ENCODE measurements at places on chromosomes 5 and 9. TPM values are rescaled to one million over a fixed set of nuclear protein-coding genes. Genes with fewer than 3 reads are reported as not detected.

- no peak for DNase-seq
These were observed 41.6 kb downstream of the CYSTM1 start for GRCh38 chr5:140216478-140217074.

- no peak for DNase-seq
These were observed 38.9 kb downstream of the ZNF608 start for GRCh38 chr5:124707520-124707919.

DNA sequence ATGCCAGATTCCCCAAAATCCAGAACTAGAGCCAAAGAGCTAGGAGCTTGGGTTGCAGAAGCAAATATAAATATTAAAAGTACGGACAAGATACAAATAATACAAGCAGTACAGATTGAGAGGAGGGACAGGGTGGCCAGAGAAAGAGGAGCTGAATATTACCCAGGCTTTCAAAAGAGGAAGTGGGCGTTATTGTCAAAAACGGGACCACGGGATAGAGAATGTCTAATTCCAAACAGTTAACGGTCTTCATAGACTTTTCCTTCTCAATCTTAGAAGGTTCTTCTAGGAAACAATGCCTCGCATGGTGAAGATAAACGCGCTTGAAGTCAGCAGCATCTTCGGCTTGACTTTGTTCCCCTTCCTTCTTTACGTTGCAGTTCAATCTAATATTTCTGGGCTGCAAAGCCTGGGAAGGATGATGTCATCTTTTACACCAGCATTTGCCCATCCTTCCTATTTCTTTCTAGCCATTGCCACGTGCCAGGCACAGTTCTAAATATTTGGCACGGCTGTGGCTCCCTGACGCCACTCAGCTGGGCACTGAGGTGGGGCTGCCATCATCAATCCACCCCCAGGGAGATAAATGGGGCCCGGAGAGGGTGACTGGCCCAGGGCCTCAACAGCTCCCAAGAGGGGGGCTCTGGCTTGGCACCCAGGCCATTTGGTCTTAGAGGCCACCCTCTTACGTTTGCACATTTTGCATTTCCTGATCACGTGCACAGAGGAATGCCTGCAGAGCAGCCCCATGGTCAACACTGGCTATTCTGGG, 16.3 kb upstream of the OLFM1 start:
- DNase-seq: no peak

- DNase-seq: no peak
These were observed 254.2 kb upstream of the SLC24A2 start for GRCh38 chr9:20043035-20043434.

- no peak for DNase-seq
These were observed 663.8 kb upstream of the KLF4 start for GRCh38 chr9:108153416-108153815.

DNA sequence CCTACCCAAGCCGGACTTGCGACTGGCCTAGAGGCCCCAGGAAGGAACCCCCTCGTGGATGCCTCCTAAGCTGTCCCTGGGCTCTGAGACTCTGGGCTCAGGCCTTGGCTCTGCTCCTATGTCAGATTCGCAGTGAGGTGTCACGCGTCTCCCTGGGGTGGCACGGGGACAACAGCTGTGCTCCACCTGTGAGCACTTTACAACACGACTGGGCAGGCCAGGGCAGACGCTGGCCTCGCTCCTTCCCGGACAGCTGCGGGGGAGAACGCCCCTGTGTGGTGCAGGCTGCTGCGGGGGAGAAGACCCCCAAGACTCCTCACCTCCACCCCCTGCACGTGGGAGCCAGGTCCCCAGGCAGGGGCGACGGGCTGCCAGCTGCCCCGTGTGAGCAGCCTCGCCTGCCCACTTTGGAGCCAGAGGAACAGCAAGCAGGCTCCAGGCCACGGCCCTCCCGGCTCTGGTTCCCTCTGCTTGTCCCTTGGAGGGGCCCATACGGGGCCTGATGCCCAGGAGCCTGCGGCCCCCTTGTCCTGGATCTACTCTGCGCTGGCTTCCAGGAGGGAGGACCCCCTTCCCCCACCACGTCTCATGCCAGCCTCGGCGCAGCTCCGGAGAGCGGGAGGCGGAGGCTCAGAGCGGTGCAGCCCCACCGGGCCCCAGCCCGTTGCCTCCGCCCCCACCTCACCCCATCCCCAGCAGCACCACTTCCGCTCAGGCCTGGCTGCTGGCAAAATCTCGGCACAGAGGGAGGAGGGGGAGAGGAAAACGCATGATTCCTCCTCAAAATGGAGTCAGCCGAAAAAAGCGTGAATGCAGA, 36.0 kb downstream of the SARDH start:
- DNase-seq: no peak

- DNase-seq: peak; percentile 71
These were observed 1.0 kb upstream of the MEF2C start for GRCh38 chr5:88883836-88884607.

DNA sequence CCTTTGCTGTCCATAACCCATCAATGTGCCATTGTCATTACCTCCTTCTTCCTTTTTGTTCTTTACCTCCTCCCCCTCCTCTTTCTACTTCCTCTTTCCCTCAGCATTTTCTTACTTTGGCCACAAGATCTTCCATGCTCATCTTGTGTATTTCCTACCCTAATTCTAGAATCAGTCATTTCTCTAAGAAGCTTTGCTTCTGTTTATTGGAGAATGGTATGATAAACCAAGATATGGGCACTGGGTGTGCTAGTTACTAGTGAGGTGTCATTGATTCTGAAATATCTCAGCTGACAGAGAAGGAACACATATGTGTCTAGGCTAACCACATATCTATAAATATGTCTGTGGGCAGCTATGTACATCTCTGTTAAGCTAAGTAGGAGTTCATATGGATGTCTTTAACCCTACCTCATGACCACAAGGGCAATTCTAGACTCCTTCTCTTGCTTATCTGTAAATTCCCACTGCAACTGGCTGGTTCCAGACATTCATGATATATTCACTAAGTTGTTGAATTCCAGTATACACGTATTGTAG, 2051.3 kb upstream of the CDH9 start:
- DNase-seq: no peak

DNA sequence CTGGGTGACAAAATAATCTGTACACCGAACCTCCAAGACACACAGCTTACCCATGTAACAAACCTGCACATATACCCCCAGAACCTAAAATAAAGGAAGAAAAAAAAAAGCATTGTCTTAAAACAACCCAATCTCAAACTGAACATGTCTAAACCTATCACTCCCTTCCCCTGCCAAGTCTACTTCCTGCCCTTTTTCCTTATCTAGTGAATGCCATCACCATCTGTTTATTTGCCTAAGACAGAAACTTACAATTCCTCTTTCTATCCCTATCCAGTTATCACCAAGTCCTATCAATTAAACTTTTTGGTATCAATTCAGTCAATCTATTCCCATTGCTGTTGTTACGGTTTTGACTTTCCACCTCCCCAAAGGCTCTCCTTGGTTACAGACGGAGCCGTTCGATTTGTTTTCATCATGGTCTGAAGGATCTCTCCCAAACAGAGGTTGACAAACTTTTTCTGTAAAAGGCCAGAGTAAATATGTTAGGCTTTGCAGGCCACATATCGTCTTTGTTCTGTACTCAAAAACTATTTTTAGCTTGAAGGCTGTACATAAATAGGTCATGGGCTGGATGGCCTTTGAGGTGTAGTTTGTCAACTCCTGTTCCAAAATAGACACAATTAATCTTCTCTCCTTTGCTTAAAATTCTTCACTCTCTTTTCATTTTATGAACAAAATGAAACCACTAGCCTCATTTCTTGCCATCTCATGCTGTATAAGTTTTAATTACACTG, 12.1 kb downstream of the NOL8 start:
- DNase-seq: no peak

GRCh38 chr5:32465076-32465475, 20.5 kb upstream of the ZFR start:
- no peak for DNase-seq

- no peak for DNase-seq
These were observed 43.3 kb downstream of the RAI14 start for GRCh38 chr5:34699155-34700077.

- DNase-seq: no peak
These were observed 102.7 kb downstream of the DPYSL3 start for GRCh38 chr5:147407094-147407681.

- DNase-seq: no peak
These were observed 456.4 kb downstream of the PDE4D start for GRCh38 chr5:59437176-59437575.

GRCh38 chr9:82192211-82192610, 203.6 kb downstream of the SPATA31D1 start:
- no peak for DNase-seq

- no peak for DNase-seq
These were observed 141.5 kb downstream of the TRPM3 start for GRCh38 chr9:70979966-70980365.

DNA sequence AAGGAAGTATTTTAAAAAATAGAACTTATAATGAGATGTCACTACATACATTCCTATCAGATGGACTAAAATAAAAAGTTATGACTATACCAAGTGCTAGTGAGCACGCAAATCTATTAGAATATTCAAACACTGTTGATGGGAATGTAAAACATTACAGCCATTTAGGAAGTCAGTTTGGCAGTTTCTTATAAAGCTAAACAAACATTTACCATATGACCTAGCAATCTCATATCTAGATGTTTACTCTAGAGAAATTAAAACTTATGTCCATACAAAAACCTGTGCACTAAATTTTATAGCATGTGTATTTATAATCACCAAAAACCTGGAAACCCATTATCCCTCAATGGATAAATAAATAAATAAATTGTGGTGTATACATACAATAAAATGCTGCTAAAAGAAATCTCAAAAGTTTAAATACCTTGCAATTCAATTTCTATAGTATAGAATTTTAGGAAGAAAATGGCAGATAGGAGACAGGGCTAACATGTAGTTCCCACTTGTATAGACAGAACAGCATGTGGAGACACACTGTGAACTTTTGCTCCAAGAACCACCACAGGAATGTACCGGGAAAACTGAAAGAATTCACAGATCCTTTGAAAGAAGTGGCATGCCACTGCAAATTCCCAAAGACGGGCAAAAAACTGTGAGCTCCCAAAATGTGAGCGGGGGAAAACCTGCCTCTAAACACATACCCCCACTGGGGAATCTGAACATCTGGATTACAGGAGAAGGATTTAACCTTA, 174.6 kb upstream of the SPEF2 start:
- no peak for DNase-seq

DNA sequence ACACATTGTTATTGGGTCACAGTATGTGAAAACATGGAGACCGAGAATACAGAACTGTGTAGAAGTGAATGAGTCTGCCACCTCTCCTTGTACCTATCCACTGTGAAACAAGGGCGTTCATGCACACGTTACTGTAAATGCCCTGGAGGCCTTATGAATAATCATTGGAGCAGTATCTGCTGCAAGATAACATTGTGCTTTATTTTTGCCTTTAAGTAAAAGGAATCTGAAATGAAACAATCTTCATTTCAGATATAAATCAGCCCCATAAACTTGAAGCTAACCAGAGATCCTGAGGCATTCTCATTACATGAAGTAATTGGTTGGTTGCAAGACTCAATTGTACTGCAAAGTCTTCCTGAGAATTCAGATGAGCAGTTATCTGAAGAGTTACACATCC, 419.6 kb downstream of the KDM4C start:
- DNase-seq: no peak

ALDH1A1 gene
- total RNA-seq: 186 TPM

GAS1 gene
- 5.2 TPM for total RNA-seq

C9orf50 gene
- not detected for total RNA-seq

SOHLH1 gene
- total RNA-seq: not detected

Data from HFFc6 (cell line).